Activated CD4-positive, alpha-beta memory T cell treated with anti-CD3 and anti-CD28 coated beads for 36 hours (primary cell): ENCODE measurements at places on chromosomes 16 and 17. TPM values are rescaled to one million over a fixed set of nuclear protein-coding genes. Genes with fewer than 3 reads are reported as not detected.

DNA sequence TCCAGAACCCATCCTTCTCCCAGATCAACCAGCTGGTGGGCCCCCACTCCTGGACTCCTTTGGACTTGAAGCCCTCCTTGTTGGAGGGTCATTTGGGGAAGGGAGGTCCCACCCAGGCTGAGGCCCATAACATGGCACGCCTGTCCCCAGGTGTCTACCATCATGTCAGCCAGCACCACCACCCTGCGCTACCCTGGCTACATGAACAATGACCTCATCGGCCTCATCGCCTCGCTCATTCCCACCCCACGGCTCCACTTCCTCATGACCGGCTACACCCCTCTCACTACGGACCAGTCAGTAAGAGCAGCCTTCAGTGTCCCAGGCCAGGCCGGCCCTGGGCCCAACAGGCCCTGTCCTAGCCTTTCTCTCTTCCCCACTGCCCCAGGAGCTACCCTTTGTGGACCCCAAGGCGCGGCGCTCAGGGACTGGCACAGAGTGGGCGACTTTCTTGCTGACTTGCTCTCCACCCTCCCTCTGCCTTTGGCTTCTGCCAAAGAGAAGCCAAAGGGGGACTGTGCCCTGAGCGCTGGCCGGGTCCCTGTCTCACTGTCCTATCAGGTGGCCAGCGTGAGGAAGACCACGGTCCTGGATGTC, 4.3 kb downstream of the TUBG1 start:
- H3K27ac ChIP-seq = no peak overlapping the region
- no peak overlapping the region for H3K4me3 ChIP-seq
- H3K36me3 ChIP-seq = peaks cover 41% of the 10 kb centered on the region

DNA sequence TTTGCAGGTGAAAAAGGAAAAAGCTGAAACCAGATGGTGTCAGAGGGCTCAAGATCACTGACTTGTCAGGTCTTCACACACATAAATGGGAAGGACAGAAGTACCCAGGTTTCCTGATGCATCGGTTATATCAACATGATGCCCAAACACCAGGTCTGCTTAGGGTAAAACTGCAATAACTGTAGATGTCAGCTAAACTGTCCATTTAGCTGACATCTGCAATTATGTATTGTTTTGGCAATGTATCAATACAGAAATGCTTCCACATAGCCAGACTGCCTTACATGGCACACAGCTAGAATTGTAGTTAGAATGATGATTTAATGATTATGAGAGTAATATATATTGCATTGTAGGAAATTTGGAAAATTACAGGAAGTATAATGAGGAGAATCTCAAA, 5.0 kb downstream of the ACSM3 start:
- no peak for DNase-seq
- H3K4me3 ChIP-seq = no peak overlapping the region
- no peaks in the 10 kb centered on the region for H3K27me3 ChIP-seq
- peaks cover 8% of the 10 kb centered on the region for H3K4me1 ChIP-seq
- H3K27ac ChIP-seq = no peak overlapping the region

C17orf113 gene
- total RNA-seq = 0.26 TPM

ERN1 gene
- total RNA-seq = 47.7 TPM

- H3K27me3 ChIP-seq = peaks cover 2% of the 10 kb centered on the region
- no peaks in the 10 kb centered on the region for H3K4me1 ChIP-seq
- no peak for DNase-seq
- no peaks in the 10 kb centered on the region for H3K36me3 ChIP-seq
- H3K27ac ChIP-seq = no peak overlapping the region
Measured at GRCh38 chr17:32277284-32277683, 11.7 kb downstream of the RHBDL3 start.

DNA sequence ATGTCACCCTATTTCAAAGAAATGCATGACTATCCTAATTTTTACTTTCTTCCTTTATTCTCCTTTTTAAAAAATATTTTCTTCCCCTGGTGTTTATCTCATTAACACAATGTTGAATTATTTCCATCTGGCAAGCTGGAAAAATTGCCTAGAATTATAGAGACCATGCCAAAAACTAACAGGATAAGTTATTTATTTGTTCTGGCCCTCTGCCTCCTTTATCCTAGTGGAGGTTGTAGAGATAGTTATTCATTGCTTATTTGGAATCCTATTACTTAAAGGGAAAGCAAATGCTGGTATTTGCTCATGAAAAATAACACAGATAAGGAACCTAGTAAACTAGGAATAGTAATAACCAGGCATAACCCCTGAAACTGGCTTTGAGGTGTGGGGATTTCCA, 684.9 kb upstream of the KIF2B start:
- no peak overlapping the region for H3K27ac ChIP-seq
- H3K4me3 ChIP-seq = no peak overlapping the region
- no peaks in the 10 kb centered on the region for H3K27me3 ChIP-seq
- H3K36me3 ChIP-seq = no peaks in the 10 kb centered on the region

DNA sequence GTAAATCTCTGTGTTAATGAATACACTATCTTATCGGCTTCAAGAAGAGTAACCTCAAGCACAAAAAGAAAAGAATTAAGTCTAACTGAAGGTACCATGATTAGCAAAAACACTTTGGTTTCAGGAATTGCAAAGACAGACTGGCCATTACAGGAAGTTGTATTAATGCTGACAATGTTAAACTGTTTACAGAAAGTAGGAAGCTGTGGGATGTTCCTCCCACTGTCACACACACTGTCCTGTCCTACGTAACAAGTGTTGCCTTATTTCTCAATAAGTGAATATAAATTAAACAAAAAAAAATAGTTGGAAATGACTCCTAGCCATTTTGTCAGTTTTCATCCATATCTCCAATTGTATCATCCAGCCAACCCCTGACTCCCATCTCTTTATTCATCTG, 8.6 kb downstream of the GNA13 start:
- H3K36me3 ChIP-seq = peaks cover 57% of the 10 kb centered on the region
- H3K27me3 ChIP-seq = no peaks in the 10 kb centered on the region

DNA sequence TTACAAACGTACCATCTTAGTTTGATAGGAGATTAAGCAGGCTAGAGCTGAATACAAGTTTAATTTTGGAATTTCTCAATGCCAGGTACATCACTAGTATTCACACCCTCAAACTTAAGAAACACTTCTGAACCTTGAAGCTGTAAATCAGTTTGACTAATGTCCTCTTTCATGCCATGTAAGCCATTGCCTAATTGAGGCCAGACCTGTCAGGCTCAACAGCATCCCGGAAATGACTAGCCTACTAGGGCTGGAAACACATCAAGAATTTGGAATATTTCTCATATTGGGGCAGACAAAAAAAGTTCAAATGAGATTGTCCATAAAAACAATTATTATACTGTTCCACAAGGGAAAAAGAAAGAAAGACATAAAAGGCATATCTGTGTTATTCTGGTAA, 1.7 kb downstream of the USP32 start:
- no peaks in the 10 kb centered on the region for H3K27me3 ChIP-seq
- no peak overlapping the region for H3K27ac ChIP-seq
- H3K36me3 ChIP-seq = no peaks in the 10 kb centered on the region
- peak overlapping the region; percentile 93 for H3K4me3 ChIP-seq

CBX2 gene
- total RNA-seq = 3.1 TPM

TPPP3 gene
- not detected for total RNA-seq

DNA sequence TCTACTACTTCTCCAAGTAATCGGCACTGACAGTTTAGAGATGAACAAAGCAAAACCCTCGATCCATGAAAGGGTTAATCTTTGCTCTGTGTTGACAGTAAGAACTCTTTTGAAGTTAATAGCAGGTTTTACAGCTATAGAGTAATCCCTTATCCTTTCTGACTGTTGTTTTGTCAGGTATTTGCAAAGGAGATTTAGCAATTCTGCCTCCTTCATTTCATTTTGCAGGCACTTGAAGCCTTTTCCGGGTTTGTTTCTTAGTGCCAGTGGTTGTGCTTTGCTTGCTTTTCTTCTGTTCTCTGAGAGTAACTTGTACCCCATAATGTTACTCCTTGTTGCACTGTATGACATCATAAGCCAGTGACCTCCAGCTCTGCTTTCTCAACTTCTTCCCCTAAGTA, 64.5 kb downstream of the TANGO6 start:
- no peaks in the 10 kb centered on the region for H3K4me1 ChIP-seq
- no peak overlapping the region for H3K27ac ChIP-seq
- H3K4me3 ChIP-seq = no peak overlapping the region
- H3K27me3 ChIP-seq = no peaks in the 10 kb centered on the region
- peaks cover 13% of the 10 kb centered on the region for H3K36me3 ChIP-seq

GRCh38 chr17:6823011-6823442, 8.5 kb downstream of the TEKT1 start:
- peaks cover 9% of the 10 kb centered on the region for H3K27me3 ChIP-seq
- no peak overlapping the region for H3K27ac ChIP-seq
- H3K36me3 ChIP-seq = no peaks in the 10 kb centered on the region

DNA sequence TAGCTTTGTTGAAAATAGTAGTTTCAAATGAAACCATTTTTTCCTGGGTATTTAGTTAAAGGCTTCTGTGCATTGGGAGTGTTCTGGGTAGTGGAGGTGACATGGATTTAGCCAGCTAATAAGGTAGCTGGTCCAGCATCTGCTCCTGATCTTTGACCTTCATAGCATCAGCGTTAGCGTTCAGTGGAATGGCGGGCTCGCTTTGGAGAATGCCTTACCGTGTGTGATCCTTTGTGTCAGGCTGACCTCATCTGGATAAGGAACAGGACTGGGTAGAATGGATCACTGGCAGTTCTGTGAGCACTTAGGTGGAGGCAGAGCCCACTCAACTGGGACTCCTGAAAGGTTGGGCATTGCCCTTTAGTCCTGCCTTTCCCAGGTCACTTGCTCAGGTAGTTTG, 3.7 kb downstream of the SAP30BP start:
- peaks cover 21% of the 10 kb centered on the region for H3K36me3 ChIP-seq
- no peaks in the 10 kb centered on the region for H3K27me3 ChIP-seq
- no peak overlapping the region for H3K4me3 ChIP-seq
- H3K4me1 ChIP-seq = peaks cover 26% of the 10 kb centered on the region
- H3K27ac ChIP-seq = no peak overlapping the region

DNA sequence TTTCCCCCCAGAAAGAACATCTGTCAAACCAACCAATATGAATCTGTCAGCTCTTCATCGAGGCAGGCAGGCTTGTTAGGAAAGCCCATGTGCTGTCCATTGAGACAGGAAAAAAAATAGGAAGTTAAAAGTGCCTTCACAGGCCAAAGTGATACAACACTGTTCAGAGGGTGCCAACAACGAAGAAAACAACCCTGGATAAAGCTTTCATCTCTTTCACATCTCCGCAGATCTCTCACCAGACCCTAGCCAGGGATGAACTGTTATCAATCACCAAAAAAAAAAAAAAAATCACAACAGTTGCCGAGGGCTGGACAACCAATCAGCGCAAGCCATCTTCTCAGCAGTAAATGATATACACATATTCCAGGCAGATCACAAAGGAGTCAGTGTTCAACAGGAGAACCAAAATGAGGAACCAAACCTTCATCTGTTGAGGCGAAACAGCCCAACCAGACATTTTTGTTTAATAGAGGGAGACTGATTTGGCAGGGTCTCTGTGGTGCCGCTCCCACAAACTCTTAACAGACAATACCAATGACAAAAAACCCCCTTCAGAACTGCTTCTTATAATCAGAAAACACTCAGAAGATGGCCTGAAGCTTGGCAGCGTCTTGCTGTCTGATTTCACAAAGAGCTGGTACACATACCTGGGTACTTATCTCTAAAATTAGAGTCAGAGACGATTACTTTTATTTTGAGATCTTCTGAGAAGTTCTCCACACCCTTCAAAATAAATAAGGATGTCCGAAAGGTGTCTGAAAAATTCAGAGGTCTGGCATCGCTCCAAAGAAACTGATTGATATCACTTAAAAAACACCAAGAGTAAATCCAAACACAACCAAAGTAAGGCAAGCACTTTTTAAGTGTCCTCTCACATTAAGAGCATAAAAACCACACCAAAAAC, 1.8 kb downstream of the MAP3K14 start:
- no peaks in the 10 kb centered on the region for H3K27me3 ChIP-seq
- peak overlapping the region; percentile 93 for H3K4me3 ChIP-seq
- H3K27ac ChIP-seq = peak overlapping the region; percentile 97
- peaks cover 65% of the 10 kb centered on the region for H3K4me1 ChIP-seq

- H3K4me1 ChIP-seq = no peaks in the 10 kb centered on the region
- H3K36me3 ChIP-seq = no peaks in the 10 kb centered on the region
- no peak for DNase-seq
- no peak overlapping the region for H3K4me3 ChIP-seq
Measured at GRCh38 chr17:70208825-70209555, 39.7 kb downstream of the KCNJ2 start.

GRCh38 chr16:66357523-66357928, 9.0 kb upstream of the CDH5 start:
- no peak overlapping the region for H3K4me3 ChIP-seq
- H3K27me3 ChIP-seq = peaks cover 49% of the 10 kb centered on the region
- no peak overlapping the region for H3K27ac ChIP-seq
- DNase-seq = peak; percentile 27
- H3K4me1 ChIP-seq = peaks cover 5% of the 10 kb centered on the region
- no peaks in the 10 kb centered on the region for H3K36me3 ChIP-seq

GUCY2D gene
- not detected for total RNA-seq
